ENCODE measurements at places on chromosomes 1 and 21.

DNA sequence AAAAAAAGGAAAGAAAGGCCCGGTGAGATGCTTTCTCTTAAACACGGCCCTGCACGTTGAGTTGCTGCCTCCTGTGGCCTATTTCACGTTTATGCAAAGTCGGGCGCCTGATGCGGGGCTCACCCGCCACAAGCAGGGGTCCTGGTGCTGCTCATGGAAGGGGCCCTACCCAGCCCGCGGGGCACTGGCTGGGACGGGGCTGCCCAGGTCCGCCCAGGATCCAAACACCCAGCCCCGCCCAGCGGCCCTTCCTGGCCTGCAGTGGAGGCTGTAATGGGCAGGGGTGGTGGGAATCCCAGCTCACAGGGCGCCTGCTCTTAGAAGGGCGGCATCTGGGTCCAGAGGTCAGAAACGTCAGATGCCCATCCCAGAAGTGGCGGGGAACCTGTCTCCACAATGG, 1.6 kb downstream of the COL6A2 start:
- peak; percentile 41 for DNase-seq

DNA sequence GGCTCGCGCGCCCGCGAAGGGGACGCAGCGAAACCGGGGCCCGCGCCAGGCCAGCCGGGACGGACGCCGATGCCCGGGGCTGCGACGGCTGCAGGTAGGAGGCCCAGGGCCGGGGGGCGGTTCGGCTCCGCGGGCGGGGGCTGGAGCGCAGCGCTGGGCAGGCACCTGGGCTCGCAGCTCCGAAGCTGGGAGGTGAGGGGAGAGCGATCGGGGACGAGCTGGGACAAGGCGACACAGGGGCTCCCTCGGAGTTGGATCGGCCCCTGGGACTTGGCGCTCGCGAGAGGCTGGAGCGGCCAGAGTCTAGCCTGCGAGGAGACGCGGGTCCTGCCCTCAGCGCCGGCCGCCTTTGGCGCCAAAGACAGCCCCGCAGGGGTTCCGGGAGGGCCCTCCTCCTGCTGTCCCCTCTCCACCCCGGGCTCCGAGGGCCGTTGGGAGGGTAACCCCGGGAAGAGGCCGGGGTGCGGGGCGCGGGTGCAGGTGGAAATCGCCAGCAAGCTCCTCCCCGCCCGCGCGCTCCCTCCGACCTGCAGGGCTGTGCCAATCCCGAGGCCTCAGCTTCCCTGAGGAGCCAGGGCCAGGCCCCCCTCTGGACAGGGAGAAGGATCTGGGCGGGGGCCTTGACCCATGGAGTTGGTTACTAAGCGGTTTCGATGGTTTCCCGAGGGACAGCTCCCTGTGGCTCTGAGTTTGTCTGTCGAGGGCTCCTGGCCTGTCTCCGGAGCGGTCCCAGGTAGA, 401 bp downstream of the TP73 start:
- DNase-seq, result no peak

- no peak for DNase-seq
Observed at GRCh38 chr1:33460144-33460543, 12.3 kb upstream of the ZSCAN20 start.

GRCh38 chr1:17045634-17046333, 8.0 kb downstream of the SDHB start:
- DNase-seq, result peak; percentile 73

- DNase-seq, result no peak
Observed at GRCh38 chr1:231408528-231409094, 13.5 kb downstream of the EGLN1 start.

GRCh38 chr1:241715435-241715834, 63.4 kb downstream of the WDR64 start:
- DNase-seq, result no peak

- DNase-seq, result no peak
Observed at GRCh38 chr1:77056525-77056924, 162.7 kb downstream of the PIGK start.

GRCh38 chr1:28194326-28195035, 18.0 kb upstream of the PTAFR start:
- DNase-seq, result no peak

GRCh38 chr1:67142931-67143330, 8.2 kb upstream of the C1orf141 start:
- DNase-seq, result no peak

GRCh38 chr1:118186026-118186425, 998 bp upstream of the SPAG17 start:
- DNase-seq, result no peak

GRCh38 chr1:240031009-240031408, 60.7 kb upstream of the FMN2 start:
- DNase-seq, result peak; percentile 99

DNA sequence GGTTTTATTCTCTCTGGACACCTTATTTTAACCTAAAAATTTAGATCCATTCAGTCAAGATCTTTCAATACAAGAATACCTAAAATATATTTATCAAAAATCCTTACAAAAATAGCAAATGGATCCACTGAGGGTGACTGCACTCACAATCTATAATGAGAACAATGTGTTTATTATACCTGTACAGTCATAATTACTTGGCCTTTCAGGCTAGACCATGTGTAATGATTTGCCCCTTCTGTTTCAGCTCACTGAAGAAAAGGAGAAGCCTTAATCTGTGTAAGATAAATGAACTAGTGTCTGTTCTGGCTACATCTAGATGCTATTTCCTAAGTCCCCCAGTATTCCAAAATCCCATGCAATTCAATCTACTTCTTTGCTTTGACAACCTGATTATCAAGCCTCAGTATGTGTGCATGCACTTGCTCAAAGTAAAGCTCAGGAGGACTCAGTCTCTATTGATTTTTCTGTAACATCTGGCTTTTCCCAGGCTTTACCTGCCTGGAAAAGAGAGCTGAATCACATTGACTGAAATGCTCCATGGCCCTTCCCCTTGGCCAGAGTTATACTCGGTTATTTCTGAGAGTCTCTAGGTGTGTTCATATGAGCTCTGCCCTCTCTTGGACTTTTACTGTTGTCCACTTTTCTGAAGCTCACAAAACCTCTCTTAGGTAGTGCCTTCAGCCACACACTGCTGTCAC, 27.6 kb downstream of the CRP start:
- DNase-seq, result no peak

- DNase-seq, result no peak
Observed at GRCh38 chr1:150560576-150561253, 11.5 kb downstream of the ADAMTSL4 start.

DNA sequence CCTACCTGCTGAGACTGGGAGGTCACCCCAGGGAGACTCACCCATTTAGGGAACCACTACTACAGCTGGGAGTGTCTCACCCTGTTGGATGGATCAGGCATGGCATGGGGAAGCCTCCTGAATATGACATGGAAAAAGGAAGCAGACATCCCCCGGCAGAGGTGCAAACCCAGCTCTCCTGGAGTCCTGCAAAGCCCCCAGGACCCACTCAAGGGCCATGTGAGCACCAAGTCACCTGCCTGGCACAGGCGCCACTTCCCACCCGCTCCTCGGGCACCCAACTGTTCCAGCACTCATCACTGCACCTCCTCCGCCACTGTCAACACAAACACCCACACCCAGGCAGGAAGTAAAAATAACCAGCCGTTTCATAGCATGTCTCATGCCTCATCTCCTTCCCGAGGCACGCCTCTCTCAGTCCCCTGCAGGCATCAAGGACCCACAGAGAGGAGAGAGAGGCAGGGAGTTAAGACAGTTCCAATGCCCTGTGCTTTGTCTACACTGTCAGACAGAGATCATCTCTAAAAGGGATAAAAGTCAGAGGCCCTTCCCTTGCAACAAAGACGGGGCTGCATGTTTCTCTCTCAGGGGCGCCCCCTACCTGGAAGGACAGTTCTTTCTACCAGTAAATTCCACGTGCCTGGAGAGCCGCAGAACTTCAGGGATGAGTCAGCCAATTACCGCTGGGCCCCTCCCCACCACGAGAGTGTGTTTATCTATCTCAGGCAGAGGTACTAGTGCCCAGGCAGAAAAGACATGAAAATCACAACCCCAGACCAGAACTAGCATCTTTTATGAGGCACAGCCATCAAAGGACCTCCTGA, 150.1 kb upstream of the SOD1 start:
- peak; percentile 71 for DNase-seq

DNA sequence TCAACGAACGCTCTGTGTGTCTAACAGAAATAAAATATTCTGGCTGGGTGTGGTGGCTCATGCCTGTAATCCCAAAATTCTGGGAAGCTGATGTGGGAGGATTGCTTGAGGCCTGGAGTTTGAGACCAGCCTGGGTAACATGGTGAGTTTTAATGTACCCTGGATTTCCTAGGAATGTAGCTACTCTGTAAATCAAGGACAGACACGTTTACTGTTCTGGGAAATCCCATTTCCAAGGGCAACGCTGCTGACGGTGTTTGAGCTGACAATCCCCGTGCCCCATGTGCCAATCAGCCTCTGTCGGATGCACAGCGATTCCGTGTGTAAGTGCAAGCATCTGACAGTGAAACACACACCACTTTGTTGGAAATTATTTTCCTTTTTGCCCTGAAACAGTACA, 8.0 kb downstream of the CORT start:
- DNase-seq, result no peak

DNA sequence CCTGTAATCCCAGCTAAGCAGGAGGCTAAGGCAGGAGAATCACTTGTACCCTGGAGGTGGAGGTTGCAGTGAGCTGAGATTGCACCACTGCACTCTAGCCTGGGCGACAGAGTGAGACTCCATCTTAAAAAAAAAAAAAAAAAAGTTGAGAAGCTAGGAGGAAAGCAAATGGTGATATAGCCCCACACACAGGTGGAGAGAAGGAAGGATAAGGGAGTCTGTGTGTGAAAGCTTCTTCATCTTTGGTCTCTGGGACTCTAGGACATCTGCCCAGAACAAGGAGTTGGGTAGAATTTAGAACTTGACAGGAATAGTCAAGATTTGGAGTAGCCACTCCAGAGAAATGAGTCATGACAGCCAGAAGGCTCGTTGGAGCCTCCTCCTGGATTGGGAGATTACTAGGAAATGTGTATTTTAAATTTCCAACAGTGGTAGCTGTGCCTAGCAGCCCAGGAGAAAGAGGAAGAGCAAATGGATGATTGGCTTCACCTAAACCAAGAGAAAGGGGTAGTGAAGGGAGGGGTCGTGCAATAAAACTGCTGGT, 19.9 kb downstream of the NPL start:
- no peak for DNase-seq

DNA sequence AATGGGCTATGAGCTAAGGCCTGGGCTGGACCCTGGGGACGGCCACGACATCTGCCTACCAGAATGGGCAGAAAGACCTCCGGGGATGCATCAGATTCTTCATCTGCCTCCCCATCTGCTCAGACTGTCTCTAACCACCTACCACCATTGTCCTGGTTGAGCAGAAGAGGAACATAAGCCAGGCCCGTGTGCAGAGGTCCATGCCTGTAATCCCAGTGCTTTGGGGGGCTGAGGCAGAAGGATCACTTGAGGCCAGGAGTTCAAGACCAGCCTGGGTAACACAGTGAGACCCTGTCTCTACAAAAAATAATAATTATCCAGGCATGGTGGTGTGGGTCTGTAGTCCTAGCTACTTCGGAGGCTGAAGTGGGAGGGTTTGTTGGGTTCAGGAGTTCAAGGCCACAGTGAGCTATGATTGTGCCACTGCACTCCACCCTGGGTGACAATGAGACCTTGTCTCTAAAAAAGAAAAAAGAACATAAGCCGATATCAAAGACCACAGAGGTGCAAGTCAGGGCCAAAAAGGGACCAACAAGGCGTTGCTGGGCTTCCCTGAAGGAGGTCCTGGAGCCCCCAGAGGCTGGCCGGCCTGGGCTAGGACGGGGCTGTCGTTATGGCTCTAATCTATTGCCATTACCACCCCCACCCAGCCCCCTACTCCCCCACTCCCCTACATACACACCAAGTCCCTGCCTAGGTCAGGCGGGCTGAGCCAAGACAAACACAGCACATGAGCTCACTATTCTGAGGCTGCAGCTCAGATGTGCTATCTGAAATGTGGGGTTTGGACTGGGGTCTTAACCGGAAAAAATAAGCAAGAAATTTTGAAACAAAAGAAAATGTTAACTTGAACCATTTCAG, 239.2 kb upstream of the RAB4A start:
- DNase-seq, result no peak

DNA sequence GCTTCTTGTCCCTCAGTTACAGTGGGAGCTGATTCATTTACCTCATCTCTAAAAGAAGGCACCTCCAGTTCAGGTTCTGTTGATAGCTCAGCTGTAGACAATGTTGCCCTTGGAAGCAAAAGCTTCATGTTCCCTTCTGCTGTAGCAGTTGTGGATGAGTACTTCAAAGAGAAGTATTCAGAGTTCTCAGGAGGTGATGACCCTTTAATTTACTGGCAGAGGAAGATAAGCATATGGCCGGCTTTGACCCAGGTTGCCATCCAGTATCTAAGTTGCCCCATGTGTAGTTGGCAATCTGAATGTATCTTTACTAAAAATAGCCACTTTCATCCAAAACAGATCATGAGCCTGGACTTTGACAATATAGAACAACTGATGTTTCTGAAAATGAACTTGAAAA, 4.5 kb downstream of the ZBED6 start:
- no peak for DNase-seq

- no peak for DNase-seq
Observed at GRCh38 chr1:167488786-167489185, 29.5 kb downstream of the CD247 start.
